Liver (tissue), 10 donors: ENCODE measurements at places on chromosomes 6 and 20.

GRCh38 chr6:75526502-75527127 lies 33.0 kb upstream of the FILIP1 start:
- H3K4me3 ChIP-seq: no peak overlapping the region
- no peak overlapping the region for H3K27ac ChIP-seq
- DNase-seq: peak; percentile 43
- H3K27me3 ChIP-seq: no peaks in the 10 kb centered on the region

DNA sequence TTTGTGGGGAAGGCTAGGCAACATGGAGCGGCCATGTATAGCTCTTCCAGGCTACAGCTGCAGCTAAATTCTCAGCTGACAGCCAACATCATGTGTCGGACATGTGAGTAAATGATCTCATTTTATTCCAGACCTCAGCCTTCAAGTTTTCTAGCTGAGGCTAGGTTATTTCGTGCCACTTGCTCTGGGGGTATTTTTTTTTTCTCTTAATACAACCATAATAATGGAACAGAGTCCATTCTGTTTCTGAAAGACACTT lies 573.5 kb downstream of the CD109 start:
- no peaks in the 10 kb centered on the region for H3K27me3 ChIP-seq
- no peak overlapping the region for H3K27ac ChIP-seq
- no peaks in the 10 kb centered on the region for H3K4me1 ChIP-seq
- no peaks in the 10 kb centered on the region for H3K36me3 ChIP-seq
- no peak overlapping the region for H3K4me3 ChIP-seq

DNA sequence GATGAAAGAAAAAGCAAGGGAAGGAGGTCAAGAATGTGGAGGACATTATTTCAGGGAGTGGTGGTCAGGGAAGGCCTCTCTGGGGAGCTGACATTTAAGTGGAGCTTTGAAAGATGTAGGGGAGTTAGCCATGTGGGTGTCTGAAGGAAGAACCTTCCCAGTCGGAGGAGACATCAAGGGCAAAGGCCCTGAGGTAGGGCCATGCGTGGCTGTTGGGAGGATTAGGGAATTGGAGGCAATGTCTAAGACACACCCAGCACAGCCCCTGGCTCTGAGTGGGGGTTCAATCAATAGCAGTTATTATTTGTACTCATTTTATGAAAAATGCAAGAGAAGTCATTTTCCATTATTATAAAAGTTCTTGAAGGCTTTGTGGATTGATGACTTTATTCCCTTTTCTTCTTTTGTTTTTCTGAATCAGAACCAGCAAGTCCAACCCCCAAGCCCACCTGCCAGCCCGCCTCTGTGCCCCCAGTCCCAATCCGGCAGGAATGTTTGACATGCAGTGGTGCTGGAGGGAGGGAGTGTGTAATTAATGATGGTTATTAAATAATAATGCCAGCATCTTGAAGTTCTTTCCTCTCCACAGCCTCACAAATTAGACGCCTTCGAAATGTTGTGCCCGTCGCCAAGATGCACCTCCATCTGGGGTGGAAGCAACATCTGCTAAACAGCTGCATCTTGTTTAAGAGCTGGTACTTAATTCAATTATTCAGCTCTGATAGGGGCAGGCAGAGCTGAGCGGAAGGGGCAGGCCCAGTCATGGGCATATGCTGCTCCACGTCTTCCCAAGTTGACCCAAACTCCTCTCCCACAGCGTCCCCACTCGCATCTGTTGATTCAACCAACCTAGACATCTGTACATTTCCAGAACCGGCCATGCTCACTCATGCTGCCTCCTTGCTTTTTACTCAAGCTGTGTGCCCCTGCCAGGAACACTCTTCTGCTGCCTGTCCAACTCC lies 81.3 kb upstream of the SIRPA start:
- H3K27ac ChIP-seq: no peak overlapping the region
- DNase-seq: no peak
- H3K4me1 ChIP-seq: peaks cover 16% of the 10 kb centered on the region
- H3K27me3 ChIP-seq: no peaks in the 10 kb centered on the region
- no peaks in the 10 kb centered on the region for H3K36me3 ChIP-seq

DNA sequence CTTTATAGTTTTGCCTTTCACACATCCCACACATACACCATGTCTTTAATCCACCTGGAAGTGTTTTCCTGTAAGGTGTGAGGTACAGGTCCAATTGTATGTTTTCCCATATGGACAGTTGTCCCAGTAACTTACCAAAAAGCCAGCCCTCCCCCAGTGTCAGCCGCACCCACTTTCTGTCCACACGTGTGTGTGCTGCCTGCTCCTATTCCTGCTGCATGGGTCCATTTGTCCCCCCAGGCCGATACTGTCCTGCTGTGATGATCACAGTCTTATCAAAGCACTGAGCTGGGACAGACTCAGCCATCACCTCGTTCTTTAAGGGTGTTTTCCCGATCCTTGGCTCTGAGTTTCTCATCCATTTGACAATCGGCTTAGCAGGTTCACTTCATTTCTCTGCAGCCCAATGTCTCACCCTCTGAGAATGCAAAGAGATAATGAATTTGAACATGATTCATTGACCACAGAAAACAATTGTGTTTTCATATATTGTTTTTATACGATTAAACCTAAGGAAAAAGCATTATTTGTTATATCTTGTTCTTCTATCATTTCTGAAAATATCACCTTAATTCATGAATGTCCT lies 9.6 kb downstream of the VSX1 start:
- H3K27me3 ChIP-seq: no peaks in the 10 kb centered on the region
- DNase-seq: no peak
- no peak overlapping the region for H3K27ac ChIP-seq

DNA sequence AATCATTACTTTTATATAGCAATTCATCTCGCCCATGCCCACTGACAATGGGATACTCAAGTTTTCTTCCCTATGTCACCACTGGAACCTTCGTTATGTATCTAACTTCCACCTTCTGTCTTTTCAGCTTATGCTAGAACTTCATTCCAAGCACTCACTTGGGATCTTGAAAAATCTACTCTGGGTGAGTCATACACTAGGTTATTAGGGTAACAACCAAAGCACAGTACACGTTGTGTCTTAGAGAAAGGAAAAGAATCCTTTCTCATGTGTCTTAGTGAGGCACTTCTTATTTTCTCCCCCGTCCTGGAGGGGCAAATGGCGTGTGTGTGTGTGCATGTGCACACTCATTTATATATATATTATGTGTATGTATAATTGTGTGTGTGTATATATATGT lies 18.3 kb upstream of the FAM162B start:
- H3K36me3 ChIP-seq: no peaks in the 10 kb centered on the region
- H3K4me1 ChIP-seq: peaks cover 2% of the 10 kb centered on the region
- H3K27ac ChIP-seq: no peak overlapping the region
- H3K27me3 ChIP-seq: no peaks in the 10 kb centered on the region

- H3K27ac ChIP-seq: no peak overlapping the region
- no peak for DNase-seq
- no peaks in the 10 kb centered on the region for H3K27me3 ChIP-seq
- H3K36me3 ChIP-seq: no peaks in the 10 kb centered on the region
Measured at GRCh38 chr6:166282394-166283032, 25.7 kb downstream of the PRR18 start.

- H3K36me3 ChIP-seq: no peaks in the 10 kb centered on the region
- H3K27ac ChIP-seq: peak overlapping the region; percentile 98
- no peaks in the 10 kb centered on the region for H3K27me3 ChIP-seq
- DNase-seq: no peak
- peaks cover 23% of the 10 kb centered on the region for H3K4me1 ChIP-seq
Measured at GRCh38 chr20:408843-409696, 971 bp downstream of the RBCK1 start.

DNA sequence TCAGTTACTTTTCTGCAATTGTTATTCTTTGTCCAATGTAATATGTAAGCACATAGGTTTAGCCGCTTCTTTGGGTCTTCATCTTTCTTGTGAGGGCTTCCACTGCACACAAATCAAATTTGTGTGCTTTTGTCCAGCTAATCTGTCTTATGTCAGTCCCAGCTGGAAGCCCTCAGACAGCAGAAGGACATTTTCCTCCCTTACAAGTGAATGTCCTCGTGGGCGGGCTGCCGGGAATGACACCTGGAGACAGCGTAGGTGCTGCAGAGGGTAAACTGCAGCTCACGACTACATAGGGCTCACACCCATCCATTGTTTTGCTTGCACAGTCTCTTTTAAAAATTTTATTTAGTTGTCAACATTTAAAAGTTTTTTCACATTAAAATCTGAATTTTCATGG lies 24.6 kb upstream of the PPP1R14C start:
- H3K27me3 ChIP-seq: no peaks in the 10 kb centered on the region
- H3K4me3 ChIP-seq: no peak overlapping the region
- DNase-seq: no peak
- no peaks in the 10 kb centered on the region for H3K4me1 ChIP-seq
- no peaks in the 10 kb centered on the region for H3K36me3 ChIP-seq

DNA sequence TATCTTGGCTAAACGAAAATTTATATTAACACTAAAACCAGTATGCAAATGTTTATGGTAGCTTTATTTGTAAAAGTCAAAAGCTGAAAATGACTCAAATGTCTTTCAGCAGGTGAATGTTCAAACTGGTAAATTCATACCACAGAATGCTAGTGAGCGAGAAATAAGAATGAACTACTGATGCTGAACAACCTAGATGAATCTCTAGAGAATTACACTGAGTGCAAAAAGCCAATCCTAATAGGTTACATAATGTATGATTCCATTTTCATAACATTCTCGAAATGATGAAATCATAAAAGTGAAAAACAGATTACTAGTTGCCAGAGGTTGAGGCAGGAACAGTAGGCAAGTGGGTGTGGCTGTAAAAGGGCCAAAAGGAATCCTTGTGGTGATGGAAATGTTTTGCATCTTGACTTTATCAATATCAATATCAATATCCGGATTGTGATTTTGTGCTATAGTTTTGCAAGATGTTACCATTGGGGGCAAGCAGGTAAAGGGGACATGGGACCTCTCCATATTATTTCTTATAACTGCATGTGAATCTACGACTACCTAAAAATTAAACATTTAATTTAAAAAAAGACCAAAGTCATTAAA lies 26.1 kb downstream of the ZNF311 start:
- H3K27ac ChIP-seq: no peak overlapping the region
- H3K36me3 ChIP-seq: peaks cover 1% of the 10 kb centered on the region
- H3K4me3 ChIP-seq: no peak overlapping the region
- peaks cover 3% of the 10 kb centered on the region for H3K4me1 ChIP-seq
- no peak for DNase-seq
- no peaks in the 10 kb centered on the region for H3K27me3 ChIP-seq

GRCh38 chr20:7087803-7088202 lies 320.3 kb downstream of the BMP2 start:
- no peak overlapping the region for H3K27ac ChIP-seq
- H3K36me3 ChIP-seq: no peaks in the 10 kb centered on the region
- H3K27me3 ChIP-seq: no peaks in the 10 kb centered on the region

- peak overlapping the region; percentile 58 for H3K27ac ChIP-seq
- no peaks in the 10 kb centered on the region for H3K27me3 ChIP-seq
- H3K36me3 ChIP-seq: no peaks in the 10 kb centered on the region
- H3K4me1 ChIP-seq: peaks cover 2% of the 10 kb centered on the region
Measured at GRCh38 chr6:157513004-157513603, 132.1 kb downstream of the ZDHHC14 start.

DNA sequence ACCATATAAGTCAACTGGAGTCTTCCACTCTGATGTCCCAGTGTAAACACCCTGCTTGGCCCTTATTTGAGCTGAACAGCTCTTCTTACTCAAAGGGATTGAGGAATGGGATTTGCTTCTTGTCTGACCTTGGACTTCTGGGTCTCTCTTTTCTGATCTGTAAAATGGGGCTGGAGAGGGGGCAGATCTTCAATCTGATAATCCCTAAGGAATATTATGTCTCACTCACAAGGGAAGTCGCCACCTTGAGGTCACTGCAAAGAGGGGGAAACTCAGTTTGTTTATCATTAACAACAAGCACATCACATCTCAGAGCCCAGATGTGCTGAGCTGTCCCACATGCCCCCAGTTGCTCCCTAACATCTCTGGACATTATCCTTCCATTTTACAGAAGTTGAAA lies 15.1 kb downstream of the KCNS1 start:
- no peaks in the 10 kb centered on the region for H3K36me3 ChIP-seq
- H3K4me3 ChIP-seq: no peak overlapping the region
- H3K4me1 ChIP-seq: no peaks in the 10 kb centered on the region
- H3K27ac ChIP-seq: no peak overlapping the region
- H3K27me3 ChIP-seq: no peaks in the 10 kb centered on the region

DNA sequence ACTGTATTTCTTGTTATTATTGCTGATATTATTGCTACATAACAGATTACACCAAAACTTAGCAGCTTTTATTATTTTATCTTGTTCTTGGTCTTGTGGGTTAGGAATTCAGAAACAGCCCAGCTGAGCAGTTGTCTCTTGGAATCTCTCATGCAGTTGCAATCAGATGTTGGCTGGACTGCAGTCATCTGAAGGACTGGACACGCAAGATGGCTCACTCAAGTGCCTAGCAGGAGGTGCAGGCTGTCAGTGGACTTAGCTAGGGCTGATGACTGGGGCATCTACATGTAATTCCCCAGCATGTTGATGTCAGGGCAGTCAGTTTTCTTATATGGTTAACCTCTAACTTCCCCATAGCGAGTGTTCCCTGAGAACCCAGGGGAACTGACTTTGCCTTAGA lies 128.6 kb upstream of the PLCB4 start:
- no peak overlapping the region for H3K4me3 ChIP-seq
- no peaks in the 10 kb centered on the region for H3K27me3 ChIP-seq
- no peaks in the 10 kb centered on the region for H3K4me1 ChIP-seq

GRCh38 chr20:33273117-33273851 lies 9.7 kb upstream of the BPIFB1 start:
- H3K27ac ChIP-seq: no peak overlapping the region
- no peaks in the 10 kb centered on the region for H3K27me3 ChIP-seq
- H3K4me1 ChIP-seq: no peaks in the 10 kb centered on the region
- no peaks in the 10 kb centered on the region for H3K36me3 ChIP-seq
- no peak for DNase-seq

DNA sequence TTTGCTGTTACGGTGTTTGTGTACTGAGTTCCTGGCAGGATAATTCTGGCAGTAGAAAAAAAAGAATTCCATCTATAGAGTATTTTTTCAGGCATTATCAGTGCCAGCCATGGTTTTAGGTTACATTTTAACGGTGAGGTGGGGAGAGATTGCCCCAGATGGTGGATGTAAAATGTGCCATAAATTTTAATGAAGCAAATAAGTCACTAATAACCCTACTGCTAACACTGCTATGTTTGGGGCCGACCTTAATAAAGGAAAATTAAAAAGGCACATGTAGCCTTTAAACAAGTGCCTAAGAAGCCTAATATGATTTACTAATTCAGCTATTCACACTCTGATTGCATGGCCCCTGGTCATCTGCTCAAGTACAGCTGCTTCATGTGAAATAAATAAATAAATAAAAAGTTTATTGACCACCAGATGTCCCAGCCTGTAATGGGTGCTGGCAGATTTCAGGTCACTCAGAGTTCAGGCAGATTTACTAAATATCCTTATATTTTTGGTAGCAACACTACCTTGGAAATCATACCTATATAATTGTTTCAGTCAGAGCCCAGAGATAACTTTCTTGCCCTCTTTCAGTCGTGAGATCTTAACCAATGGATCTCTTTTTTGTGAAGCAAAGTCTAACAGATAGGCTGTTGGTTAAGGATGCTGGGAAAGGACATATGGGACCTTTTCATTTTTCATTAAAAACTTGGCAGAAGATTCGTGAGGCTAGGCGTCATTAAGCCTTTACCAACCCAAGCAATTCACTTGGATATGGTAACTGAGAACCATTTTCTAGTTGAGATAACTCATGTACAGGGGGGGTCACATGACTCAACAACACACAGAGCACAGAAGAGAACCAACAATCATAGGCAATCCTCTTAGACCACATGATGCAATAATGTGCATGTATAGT lies 495.0 kb upstream of the NRSN1 start:
- H3K4me3 ChIP-seq: no peak overlapping the region
- no peaks in the 10 kb centered on the region for H3K4me1 ChIP-seq
- no peak overlapping the region for H3K27ac ChIP-seq

- H3K27me3 ChIP-seq: no peaks in the 10 kb centered on the region
- no peak overlapping the region for H3K27ac ChIP-seq
- DNase-seq: no peak
- peaks cover 2% of the 10 kb centered on the region for H3K36me3 ChIP-seq
- no peak overlapping the region for H3K4me3 ChIP-seq
Measured at GRCh38 chr6:24780206-24780605, 5.5 kb downstream of the GMNN start.
